ENCODE measurements at places on chromosomes 2 and 18.

- DNase-seq = no peak
Measured at GRCh38 chr2:41326851-41327250, 721.0 kb upstream of the PKDCC start.

DNA sequence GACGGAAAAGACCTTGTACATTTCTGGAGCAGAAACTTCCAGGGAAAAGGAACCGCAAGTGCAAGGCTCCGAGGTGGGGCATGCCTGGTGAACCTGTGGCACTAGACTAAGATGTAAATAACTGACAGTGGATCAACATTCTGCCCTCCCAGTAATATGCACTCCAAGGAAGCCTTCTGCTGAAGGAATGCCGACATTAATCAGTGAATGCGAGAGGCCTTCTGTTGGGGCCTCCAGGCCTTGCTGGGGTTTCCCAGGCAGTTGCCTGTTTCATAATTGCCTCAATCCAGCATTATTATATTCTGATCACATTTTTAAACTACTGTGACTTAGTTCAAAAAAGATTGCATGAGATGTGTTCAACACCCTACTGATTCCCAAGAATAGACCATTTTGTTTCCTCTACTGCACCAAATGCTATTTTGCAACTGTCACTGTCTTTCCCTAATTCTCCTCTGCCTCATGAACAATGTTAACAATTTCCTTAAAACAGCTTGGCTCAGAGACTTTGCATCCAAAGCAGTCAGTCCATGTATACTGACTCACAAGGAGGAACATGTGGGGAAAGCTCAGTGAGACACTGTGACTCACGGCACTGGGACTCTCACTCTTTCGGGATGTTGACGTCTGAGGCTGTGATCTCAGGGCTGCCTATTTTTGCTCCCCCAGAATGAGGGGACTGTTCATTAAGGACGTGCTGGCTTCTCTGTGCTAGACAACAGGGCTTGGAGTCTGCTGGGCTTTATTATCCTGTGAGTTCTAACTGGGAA lies 10.5 kb upstream of the DSG2 start:
- DNase-seq = no peak

- DNase-seq = no peak
Measured at GRCh38 chr2:114265261-114265660, 177.2 kb upstream of the DPP10 start.

DNA sequence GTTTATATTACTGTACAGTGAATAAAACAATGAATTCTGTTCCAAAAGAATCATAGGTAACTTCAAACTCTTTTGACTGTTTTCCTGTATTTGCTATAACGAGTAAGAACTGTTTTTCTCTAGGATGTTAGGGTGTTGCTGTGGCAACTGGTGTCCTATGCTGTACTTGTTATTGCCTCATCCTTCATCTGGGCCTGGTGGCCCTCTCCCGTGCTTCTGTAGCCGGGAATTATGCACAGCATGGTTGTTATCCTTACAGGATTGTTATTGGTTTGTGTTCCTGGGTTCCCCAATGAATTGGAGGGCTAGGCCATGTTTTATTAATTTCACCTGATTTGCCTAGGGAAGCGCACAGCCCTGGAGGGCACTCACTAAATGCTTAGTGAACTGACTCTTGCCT lies 279.2 kb downstream of the PTPRM start:
- DNase-seq = no peak

GRCh38 chr18:50096766-50097435 lies 98.0 kb downstream of the MYO5B start:
- DNase-seq = no peak

GRCh38 chr18:22204214-22204536 lies 34.8 kb downstream of the GATA6 start:
- no peak for DNase-seq

GRCh38 chr2:100940240-100940639 lies 61.8 kb upstream of the RPL31 start:
- DNase-seq = no peak

GRCh38 chr2:70182689-70183088 lies 8.1 kb downstream of the C2orf42 start:
- no peak for DNase-seq

- no peak for DNase-seq
Measured at GRCh38 chr2:119005555-119005954, 63.6 kb downstream of the MARCO start.

DNA sequence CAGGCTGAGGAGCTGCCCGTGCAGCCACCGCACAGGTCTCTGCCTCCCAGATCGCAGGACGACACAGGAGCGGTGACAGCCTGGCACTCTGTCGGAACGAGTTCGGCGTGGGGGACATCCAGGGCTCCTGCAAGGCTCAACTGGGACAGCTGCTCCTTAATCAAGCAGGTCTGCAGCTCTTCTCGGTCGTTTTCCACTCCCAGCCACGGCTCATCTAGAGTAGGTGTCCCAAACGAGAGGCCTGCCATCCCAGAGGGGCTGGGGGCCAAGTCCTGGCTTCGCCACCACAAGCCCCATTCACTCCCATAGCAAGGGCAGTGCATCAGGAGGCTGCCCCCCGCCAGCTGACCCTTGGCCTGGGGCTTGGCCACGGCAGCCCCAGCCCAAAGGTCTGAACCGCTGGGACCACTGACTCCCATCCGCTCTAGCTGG lies 22.5 kb downstream of the PASK start:
- DNase-seq = no peak

GRCh38 chr2:2389215-2389614 lies 58.1 kb upstream of the MYT1L start:
- DNase-seq = no peak

- DNase-seq = no peak
Measured at GRCh38 chr2:162111958-162112850, 38.2 kb upstream of the DPP4 start.

- DNase-seq = no peak
Measured at GRCh38 chr2:158677542-158677941, 117.6 kb upstream of the DAPL1 start.

DNA sequence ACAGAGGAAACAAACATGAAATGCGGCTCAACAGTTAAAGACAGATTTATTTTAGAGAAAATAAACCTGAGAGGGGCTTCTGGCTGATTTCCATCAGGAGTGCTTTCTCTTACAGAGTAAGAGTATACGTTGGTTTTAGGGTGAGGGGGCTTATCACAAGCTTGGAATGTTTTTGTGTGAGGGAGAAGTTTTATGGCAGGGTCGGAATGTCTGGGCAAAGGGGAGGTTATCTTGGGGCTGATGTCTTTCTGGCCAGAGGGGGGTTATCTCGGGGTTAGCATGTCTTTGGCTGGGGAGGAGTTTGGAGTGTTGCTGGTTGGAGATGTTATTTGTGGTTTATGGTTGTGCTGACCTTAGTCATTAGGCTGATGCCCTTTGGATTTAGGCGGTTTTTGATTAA lies 22.1 kb downstream of the PTRHD1 start:
- no peak for DNase-seq

DNA sequence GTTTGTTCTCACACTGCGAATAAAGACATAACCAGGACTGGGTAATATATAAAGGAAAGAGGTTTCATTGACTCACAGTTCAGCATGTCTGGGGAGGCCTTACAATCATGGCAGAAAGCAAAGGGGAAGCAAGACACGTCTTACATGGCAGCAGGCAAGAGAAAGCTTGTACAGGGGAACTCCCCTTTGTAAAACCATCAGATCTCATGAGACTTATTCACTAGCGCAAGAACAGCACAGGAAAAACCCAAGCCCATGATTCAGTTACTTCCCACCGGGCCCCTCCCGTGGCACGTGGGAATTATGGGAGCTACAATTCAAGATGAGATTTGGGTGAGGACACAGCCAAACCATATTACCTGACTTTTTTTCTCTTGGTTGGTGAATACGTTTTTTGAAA lies 51.3 kb downstream of the TMEM247 start:
- DNase-seq = no peak

GRCh38 chr2:102672107-102672776 lies 52.9 kb downstream of the SLC9A2 start:
- DNase-seq = no peak

- DNase-seq = no peak
Measured at GRCh38 chr18:73733806-73734314, 413.8 kb downstream of the FBXO15 start.

DNA sequence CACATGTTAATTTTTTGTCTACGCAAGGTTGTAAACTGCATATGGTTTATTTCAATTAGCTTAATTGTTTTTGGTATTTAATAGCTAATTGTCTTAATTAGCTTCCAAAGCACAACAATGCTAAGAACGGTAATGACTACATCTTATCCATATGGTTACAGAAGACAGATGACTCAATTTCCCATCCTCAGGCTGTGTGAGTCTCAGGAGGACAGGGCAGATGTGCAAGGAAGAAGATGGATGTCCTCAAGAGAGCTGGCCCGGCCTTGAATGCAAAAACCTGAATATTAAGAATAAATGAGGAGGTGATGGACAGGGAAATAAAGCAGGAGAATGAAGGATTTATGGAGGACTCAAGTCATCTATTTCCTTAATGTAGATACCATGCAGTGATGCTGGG lies 31.4 kb downstream of the SLC4A3 start:
- DNase-seq = no peak

DNA sequence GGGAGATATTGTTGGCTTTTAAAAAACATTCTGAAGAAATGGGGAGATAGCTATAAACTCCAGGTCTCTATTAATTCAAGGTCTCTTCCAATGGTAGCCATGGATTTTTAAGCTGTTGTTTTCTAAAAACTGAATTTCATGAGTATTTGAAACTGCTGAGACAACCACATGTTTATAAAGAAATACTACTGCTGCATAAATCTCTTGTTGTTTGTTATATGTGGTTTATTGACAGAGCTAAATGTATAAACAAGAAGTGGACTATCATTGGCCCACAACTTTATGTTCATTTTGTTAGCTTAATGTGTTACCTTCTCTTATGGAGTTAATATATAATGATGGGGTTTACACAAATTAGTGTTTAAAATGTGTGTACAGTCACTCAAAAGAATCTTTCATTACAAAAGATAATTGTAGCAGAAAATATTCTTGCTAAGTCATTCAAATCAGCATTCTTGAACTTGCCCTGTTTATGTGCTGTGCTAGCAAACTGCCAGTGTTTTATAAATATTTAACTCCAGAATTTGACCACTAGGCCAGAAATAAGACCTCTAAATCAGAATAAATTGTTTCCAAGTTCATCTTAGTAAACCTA lies 242.1 kb downstream of the TMX3 start:
- no peak for DNase-seq

DNA sequence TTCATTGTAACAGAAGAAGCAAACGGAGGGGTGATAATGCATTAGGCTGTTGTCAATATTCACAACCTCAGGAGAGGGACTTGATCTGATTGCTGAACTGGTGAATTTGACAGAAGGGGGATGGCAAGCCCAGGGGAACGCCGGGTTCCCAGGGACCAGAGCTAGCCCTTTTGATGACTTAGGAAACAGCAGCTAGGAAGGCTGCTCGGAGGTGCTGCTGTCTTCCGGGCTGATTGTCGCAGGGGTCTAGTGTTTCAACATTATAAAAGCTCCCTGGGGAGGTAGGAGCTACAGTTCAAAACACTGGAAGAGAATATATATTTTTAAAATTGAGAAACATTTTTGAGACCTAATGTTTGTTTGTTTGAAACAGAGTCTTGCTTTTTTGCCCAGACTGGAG lies 47.3 kb downstream of the CD8B2 start:
- DNase-seq = no peak

DNA sequence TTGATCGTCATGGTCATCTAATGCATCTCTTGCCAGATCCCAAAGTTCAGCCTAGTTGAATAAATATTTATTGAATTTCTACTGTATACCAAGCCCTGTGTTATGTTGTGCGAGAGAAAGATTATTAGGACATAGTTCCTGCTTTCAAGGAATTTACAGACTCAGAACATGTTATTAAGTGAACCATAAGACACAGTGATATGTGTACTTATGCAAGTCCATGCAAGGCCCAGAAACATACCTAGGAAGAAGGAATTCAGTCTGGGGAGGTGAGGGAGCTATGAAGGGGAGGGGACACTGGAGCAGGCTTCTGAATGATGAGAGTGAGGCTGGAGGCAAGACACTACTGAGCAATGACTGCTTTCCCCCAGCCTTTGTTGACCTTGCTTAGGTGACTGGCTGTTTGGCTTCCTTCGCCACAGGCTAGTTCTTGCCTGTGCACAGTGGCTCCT lies 81.4 kb downstream of the ACAA2 start:
- no peak for DNase-seq

DNA sequence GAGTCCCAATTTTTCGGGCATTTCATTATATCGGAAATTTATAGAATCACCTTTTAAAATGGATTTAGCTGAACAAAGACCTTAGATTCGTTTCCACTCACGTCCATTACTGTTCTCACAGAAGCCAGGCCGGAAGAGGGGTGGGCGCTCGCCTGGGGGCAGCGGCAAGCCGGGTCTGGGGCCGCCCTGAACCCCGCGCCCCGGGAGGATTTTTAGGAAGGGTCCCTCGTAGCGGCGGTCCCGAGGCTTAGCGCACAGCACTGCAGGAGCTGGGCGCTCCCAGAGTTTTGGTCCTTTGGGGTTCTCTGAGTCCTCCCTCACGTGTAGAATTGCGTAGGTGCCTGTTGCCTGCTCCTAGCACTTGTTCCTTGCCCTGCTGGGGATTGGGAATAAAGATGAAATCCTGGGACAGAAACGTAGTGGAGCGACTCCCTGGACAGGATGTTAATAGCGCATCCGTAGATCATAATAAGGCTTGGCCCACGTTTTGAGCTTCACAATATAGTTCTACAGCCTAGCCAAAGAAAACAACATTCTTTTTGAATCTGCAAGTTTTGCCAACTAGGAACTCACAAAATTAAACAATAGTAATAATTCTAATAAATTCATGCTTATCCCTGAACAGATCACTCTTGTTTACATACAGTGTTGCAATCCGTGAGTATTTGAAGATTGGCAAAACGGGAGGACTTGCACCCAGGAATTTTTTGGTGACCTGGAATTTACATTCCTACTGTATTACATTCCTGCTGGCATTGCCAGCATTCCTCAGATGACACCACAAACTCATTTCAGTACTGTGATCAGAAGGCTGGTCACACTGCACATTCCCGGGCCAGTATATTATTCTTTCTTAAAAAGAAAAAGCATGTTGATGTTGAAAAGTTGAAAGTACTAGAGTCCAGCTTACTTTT lies 875 bp downstream of the C18orf63 start:
- DNase-seq = no peak

Data from stimulated activated CD4-positive, alpha-beta T cell treated with anti-CD3 and anti-CD28 coated beads, Interleukin-4, amount 100 ng/mL, for 1 hour (primary cell).